Left hindlimb (tissue), 1 donor: ENCODE measurements at places on chromosomes 1 and 21.

- no peak for DNase-seq
Measured at GRCh38 chr1:207897188-207897587, 13.7 kb downstream of the CD34 start.

- DNase-seq, result no peak
Measured at GRCh38 chr1:167502192-167502551, 16.2 kb downstream of the CD247 start.

DNA sequence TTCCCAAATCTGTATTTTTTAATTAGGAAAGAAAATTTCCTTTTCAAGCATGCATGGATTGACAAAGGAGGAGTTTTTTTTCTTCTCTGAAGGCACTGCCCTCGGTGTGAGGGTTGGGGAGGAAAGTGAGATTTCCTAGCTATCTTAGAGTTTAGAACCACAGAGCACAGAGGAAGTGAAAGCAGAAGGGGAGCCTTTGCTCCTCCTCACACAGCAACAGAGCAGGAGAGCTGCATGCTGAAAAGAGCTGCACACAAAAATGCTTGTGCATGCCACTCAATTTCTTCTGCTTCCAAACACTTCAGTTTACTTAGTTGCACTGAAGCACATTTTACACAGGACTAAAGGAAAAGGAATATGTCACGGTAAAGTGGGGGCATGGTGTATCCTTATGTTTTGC is 308.1 kb downstream of the GPATCH2 start:
- DNase-seq, result no peak

GRCh38 chr1:27646676-27647075 is 11.7 kb upstream of the FGR start:
- no peak for DNase-seq

- DNase-seq, result no peak
Measured at GRCh38 chr1:5274527-5274926, 620.1 kb downstream of the AJAP1 start.

DNA sequence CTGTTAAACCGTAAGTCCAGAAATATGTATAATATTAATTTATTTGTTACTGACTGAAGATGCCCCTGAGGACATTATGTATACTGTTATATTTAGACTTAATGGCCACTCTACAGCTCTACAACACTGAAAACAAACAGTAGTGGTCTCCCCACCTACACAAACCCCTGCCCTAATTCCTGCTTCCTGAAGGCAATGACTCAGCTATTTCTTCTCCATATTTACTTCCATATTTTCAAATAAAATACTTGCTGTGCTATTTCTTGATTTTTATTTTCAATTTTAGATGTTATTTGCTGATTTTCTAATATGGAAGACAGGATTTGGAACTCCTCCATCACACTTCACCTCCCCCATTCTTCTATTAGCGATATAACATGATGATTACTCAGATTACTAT is 97.6 kb downstream of the PCNX2 start:
- no peak for DNase-seq

GRCh38 chr21:45998276-45998701 is 16.7 kb downstream of the COL6A1 start:
- peak; percentile 28 for DNase-seq

- DNase-seq, result no peak
Measured at GRCh38 chr1:233565313-233565712, 48.6 kb upstream of the KCNK1 start.

DNA sequence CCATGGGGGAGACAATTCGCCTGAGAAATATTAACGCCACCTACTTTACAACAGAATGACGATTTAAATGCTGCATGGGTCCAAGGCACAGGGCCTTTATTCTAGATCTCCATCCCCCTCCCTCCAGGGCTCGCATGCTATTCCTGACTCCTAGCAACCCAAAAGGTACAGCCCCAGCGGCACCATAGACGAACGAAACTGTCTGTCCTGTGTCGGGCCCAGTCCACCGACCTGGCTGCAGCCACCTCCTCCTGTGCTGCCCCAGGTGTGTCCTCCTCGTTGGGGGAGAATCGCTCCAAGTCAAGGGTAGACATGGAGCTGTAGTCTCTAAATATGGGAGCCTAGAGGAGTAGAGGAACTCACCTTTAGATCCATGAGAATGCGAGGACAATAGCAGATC is 196.5 kb downstream of the TOMM20 start:
- no peak for DNase-seq

- no peak for DNase-seq
Measured at GRCh38 chr1:91752324-91752723, 133.6 kb downstream of the TGFBR3 start.

GRCh38 chr1:14113841-14114567 is 414.0 kb downstream of the PRDM2 start:
- peak; percentile 60 for DNase-seq

GRCh38 chr1:14794136-14794768 is 195.8 kb downstream of the KAZN start:
- DNase-seq, result no peak

DNA sequence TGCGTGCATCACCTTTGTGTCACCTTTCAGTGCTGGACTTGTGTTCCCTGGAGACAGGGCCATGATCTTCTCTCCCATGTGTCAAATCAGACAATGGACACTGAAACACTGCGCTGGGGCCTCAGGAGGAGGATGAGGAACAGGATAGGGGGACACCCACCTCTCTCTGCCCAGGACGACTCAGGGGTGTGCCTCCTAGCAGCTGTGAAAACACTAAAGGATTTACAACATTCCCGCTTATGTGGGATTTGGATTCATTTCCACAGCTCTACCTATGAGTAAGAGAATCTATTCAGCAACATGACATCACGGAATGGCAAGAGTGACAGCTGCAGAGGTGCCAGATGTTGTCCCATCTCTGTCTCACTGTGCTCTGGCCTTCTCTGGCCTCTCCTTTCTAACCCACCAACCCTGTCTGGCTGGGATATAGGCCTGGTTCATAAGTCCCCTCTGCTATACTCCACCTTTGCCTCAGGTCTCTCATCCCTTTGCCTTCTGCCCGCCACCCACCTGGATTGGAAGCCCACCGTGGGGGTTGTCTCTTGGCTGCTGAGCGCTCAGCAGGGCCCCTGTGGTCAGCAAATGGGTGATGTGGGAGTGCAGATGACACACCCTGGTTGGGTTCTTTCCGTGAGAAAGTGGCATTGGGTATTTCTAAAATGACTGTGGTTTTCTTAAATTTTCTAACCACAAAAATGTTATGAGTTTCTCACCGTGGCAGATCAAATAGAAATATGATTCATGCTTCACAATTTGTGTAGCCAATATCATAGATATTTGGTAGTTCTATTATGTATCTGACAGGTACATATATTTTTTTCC is 47.1 kb upstream of the TLR5 start:
- no peak for DNase-seq

- DNase-seq, result no peak
Measured at GRCh38 chr1:54601730-54602129, 21.6 kb downstream of the FAM151A start.

DNA sequence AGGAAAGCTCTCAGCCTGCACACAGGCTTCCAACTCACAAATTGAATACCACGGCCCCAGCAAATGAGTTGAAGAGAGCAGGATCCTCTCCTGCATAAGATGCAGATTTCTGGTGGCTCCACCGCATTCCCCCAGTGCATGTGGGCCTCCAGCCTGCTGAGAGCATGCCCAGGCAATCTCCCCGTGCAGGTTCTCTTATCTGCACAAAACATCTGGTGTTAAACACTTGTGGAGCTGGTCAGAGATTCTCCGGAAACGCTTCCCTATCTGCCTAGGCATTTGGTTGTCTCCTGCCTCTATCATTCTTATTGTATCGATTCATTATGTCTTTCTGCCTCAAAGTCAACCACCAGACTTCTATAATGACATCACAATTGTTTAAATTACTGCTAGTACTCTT is 1349.0 kb upstream of the B3GALT2 start:
- no peak for DNase-seq

DNA sequence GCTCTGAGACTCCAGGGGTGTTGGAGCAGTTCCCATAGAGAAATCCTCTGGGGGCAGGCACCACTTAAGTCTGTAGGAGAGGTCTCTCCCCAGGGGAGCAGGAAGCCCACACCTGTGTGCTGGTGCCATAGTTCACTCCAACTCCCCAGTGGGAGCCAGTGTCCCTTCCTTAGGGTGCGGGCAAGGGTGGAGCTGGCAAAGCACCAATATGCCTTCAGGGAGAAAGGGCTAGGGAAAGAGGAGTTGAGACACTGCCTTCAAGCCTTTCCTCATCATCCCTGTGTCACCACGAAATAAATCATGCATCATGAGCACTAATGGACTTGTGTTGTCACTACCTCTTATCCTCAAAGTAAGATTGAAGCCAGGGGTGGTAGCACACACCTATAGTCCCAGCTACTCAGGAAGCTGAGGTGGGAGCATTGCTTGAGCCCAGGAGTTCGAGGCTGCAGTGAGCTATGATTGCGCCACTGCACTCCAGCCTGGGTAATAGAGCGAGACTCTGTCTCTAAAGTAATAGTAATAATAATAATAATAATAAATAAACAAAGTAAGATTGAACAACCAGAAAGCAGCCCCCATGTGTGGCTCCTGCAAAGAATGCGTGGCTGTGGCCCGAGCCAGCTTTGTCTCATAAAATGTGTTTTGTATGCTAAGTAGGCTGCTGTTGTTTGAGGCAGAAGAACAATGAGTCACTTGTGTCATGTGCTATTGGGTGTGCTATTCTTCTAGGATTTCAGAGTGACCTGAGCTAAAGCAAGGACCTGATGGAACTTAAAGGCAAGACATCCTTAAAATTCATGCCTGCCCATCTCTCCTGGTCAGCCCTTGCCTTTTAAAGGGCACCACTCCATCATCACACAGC is 6.7 kb upstream of the TIE1 start:
- DNase-seq, result no peak

DNA sequence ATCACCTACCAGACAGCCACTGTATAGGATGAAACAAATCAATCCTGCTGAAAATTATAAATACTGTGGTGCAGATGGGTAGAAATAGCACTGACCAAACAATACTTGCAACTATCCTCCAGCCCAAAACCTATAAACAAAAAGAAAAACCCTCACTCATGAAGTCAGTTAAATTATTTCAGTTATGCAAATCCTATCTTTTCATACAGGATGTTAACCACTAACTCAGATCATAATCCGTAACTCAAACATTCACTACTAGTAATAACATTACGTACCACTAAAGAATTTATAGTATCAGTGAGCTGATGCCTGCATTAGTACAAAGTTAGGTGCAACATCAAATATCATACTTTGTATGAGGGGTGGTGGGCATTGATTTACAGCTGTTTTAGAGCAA is 2.6 kb downstream of the NDC1 start:
- no peak for DNase-seq

DNA sequence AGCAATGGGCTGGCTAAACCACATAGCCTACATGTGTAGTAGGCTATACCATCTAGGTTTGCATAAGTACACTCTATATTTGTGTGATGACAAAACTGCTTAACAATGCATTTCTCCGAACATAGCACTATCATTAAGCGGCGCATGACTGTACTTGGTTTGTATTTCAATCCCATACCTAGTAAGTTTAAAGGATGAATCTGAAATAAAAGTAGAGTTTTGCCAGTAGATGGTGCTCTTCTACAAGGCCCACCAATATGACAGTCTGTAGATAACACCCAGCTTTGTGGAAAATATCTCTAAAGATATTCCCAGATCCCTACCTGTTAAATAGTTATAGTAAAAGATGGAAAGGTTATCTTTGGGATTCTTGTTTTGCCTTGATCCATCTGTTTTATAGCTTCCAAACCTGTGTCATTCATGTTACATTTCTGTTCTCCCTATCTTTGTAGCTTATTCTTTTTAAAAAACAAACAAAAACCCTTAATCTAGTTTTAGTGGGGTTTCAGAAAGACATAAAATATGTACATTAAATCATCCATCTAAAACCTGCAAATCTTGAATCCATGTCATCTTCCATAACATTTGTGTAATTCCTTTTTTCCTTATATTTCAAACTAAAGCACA is 33.9 kb upstream of the ASPM start:
- DNase-seq, result no peak

DNA sequence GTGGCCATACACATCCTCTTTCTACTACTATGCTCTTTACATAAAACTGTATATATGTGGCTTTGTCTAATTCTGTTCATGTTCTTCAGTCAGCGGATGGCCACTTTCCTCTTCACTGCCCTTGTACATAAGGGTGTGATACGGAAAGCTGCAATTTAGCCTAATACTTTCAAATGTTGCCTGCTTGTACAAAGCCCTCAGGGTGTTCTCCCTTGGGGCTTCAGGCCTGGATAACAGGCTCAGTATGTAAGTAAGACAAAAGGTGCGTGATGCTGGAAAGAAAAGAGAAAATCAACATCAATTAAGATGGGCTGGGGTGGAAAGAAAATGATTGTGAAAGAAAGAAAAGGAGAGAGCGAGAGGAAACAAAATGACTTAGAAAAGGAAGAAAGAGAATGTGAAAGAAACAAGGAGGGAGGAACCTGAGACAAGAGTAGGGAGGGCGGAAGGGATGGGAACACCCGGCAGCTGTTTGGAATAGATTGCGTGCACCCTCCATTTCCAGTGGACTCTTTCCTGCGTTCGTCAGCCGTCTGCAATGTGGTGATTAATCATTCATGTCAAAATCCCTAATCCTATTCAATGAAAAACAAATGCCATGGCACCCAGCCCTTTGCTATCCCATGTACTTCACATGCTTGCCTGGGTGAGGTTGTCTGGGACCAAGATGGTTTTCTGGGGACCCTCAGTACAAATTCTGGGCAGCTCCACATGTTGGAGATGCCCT is 553.6 kb downstream of the NUF2 start:
- DNase-seq, result peak; percentile 32

GRCh38 chr1:187645651-187646050 is 816.9 kb downstream of the PLA2G4A start:
- no peak for DNase-seq

DNA sequence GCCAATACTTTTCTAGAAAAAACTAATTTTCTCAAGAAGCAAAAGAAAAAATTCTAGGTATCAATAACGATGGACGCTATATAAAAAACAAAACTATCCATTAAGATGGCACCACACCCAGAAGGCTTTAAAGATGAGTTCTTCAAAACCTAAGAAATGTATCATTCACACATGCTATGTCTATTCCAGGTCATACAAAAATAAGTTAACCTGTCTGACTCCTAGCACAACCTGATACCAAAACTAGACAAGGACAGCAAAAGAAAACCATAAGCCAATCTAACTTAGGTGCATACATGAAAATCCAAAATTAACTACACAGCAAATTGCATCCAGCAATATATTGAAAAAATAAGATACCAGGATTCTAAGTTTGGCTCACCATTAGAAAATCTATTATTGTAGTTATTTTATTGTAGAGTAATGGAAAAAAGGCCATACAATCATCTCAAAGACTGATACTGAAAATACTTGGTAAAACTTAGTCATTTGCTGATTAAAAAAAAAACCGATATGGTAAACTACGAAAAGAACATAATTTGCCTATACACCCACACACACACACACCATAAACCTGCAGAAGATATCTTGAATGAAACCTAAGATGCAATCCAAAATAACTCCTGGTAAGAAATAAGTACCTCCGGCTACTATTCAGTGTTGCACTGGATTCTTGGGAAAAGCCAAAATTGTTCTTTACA is 55.0 kb downstream of the TRAF5 start:
- DNase-seq, result no peak

DNA sequence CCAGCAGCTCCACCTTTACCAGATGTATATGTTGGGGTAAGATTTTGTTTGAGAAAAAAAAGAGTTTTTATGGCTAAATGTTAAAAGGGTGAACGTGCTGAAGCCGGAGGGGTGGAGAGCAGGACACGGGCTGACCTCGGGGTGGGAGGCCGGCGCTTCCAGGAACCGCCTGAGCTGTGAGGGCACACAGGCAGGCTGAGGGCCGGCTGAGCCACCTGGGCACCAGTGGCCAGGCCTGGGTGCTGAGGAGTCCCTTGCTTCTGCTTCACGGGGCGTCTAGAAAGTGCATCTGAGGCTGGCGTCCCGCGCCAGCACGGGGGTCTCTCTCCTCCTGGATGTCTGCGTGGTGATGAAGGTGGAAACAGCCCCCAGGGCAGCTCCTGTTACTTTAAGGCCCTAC is 33.6 kb upstream of the ADARB1 start:
- peak; percentile 35 for DNase-seq
